ENCODE measurements at places on chromosomes 5 and 9. TPM values are rescaled to one million over a fixed set of nuclear protein-coding genes. Genes with fewer than 3 reads are reported as not detected.
A peak's percentile ranks its signal among the peaks of the same experiment; 100 is the strongest.

- H3K4me3 ChIP-seq: no peak overlapping the region
- H3K27me3 ChIP-seq: no peaks in the 10 kb centered on the region
- H3K4me1 ChIP-seq: no peaks in the 10 kb centered on the region
- H3K27ac ChIP-seq: no peak overlapping the region
- DNase-seq: no peak
Observed at GRCh38 chr5:33465120-33465519, 24.4 kb downstream of the TARS1 start.

- no peaks in the 10 kb centered on the region for H3K4me1 ChIP-seq
- H3K27me3 ChIP-seq: no peaks in the 10 kb centered on the region
- H3K27ac ChIP-seq: peak overlapping the region; percentile 2
- H3K36me3 ChIP-seq: no peaks in the 10 kb centered on the region
- no peak for DNase-seq
- no peak overlapping the region for H3K4me3 ChIP-seq
Observed at GRCh38 chr5:149153751-149154610, 12.7 kb downstream of the ABLIM3 start.

DNA sequence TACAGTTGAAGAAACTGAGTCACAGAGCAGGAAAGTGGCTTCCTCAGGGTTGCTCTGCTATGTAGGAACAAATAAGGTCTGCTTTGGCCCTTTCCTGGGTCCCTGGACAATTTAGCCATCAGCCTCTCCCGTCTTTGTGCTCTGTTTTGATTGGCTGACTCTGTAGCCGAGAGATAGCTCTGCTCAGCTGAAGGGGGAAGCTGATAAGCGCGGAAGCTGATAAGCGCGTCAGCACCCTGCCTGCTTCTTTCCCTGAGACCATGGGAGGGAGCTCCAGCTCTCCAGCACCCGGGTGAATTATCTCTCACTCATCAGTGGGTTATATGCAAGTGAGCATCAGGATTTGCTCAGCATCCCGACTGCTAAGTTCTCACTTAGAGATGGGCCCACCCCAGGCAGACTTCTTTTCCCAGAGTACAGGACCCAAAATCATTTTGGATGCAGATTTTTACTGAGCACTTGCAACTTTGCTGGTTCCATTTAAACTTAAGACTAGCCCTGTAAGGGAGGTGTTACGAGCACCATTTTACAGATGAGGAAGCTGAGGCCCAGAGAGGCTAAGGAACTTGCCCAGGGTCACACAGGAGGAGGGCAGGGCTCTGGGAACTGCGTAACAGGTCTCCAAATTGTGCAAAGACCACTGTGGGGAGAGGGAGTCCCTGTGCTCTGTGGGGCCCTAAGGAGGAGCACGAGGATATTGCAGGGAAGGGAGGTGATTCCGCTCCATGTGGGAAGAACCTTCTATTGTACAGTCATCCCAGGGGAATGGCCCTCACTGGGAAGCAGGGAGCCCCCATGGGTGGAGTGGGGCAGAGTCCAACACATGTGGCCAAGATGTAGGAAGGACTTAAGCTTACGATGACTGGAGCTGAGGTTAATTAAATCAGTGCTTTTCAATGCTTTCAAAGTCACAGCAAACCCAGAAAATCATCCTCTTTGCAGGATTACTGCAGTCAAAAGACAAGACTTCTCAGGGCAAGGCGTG lies 83.7 kb upstream of the ORM1 start:
- H3K27me3 ChIP-seq: no peaks in the 10 kb centered on the region
- no peak overlapping the region for H3K27ac ChIP-seq
- H3K4me3 ChIP-seq: no peak overlapping the region
- DNase-seq: no peak
- no peaks in the 10 kb centered on the region for H3K4me1 ChIP-seq
- no peaks in the 10 kb centered on the region for H3K36me3 ChIP-seq

STKLD1 gene
- 0.88 TPM for total RNA-seq

C5orf58 gene
- not detected for total RNA-seq

Measured in uterus (tissue), 4 donors.